ENCODE measurements at places on chromosomes 11 and 22. TPM values are rescaled to one million over a fixed set of nuclear protein-coding genes. Genes with fewer than 3 reads are reported as not detected.

DCHS1 gene
- 0.21 TPM for total RNA-seq

MS4A4A gene
- total RNA-seq = not detected

BDNF gene
- total RNA-seq = 1.2 TPM

PGA3 gene
- total RNA-seq = not detected

CASP12 gene
- not detected for total RNA-seq

MMP12 gene
- not detected for total RNA-seq

NEFH gene
- total RNA-seq = 3.6 TPM

SLC6A5 gene
- not detected for total RNA-seq

ROM1 gene
- total RNA-seq = 1.7 TPM

OR4D5 gene
- not detected for total RNA-seq

IFITM10 gene
- 3.3 TPM for total RNA-seq

THYN1 gene
- 63.5 TPM for total RNA-seq

SAA1 gene
- 11.6 TPM for total RNA-seq

PRAME gene
- total RNA-seq = not detected

C11orf16 gene
- not detected for total RNA-seq

PHF21B gene
- total RNA-seq = not detected

TSPAN18 gene
- 0.84 TPM for total RNA-seq

NRXN2 gene
- total RNA-seq = not detected

PATE4 gene
- total RNA-seq = not detected

RNF141 gene
- 53.4 TPM for total RNA-seq

INS gene
- total RNA-seq = not detected

KRTAP5-1 gene
- not detected for total RNA-seq

ZC3H12C gene
- total RNA-seq = 5.1 TPM

TRIOBP gene
- 49.2 TPM for total RNA-seq

BIRC3 gene
- 1.5 TPM for total RNA-seq

APOBEC3F gene
- total RNA-seq = 2.1 TPM

CCDC87 gene
- total RNA-seq = 0.23 TPM

IGSF22 gene
- not detected for total RNA-seq

OR4D9 gene
- not detected for total RNA-seq

UBQLN3 gene
- not detected for total RNA-seq

SRRD gene
- 22.0 TPM for total RNA-seq

MIOX gene
- not detected for total RNA-seq

CASP1 gene
- 17.7 TPM for total RNA-seq

PANX2 gene
- total RNA-seq = 0.46 TPM

APOC3 gene
- total RNA-seq = not detected

TEX54 gene
- not detected for total RNA-seq

PRRG4 gene
- 25.5 TPM for total RNA-seq

ST3GAL4 gene
- total RNA-seq = 18.4 TPM

TTC28 gene
- total RNA-seq = 1.8 TPM

CLCF1 gene
- 8.5 TPM for total RNA-seq

F2 gene
- not detected for total RNA-seq

INSC gene
- total RNA-seq = not detected

CCDC73 gene
- 0.19 TPM for total RNA-seq

TRIM44 gene
- 18.3 TPM for total RNA-seq

GLYAT gene
- total RNA-seq = not detected

EMID1 gene
- 0.14 TPM for total RNA-seq

CARD18 gene
- total RNA-seq = 2.0 TPM

TSKU gene
- 29.4 TPM for total RNA-seq

TMEM138 gene
- total RNA-seq = 29.1 TPM
